Activated CD8-positive, alpha-beta memory T cell treated with anti-CD3 and anti-CD28 coated beads for 1 hour (primary cell): ENCODE measurements at places on chromosomes 3 and 15.
A peak's percentile ranks its signal among the peaks of the same experiment; 100 is the strongest.

DNA sequence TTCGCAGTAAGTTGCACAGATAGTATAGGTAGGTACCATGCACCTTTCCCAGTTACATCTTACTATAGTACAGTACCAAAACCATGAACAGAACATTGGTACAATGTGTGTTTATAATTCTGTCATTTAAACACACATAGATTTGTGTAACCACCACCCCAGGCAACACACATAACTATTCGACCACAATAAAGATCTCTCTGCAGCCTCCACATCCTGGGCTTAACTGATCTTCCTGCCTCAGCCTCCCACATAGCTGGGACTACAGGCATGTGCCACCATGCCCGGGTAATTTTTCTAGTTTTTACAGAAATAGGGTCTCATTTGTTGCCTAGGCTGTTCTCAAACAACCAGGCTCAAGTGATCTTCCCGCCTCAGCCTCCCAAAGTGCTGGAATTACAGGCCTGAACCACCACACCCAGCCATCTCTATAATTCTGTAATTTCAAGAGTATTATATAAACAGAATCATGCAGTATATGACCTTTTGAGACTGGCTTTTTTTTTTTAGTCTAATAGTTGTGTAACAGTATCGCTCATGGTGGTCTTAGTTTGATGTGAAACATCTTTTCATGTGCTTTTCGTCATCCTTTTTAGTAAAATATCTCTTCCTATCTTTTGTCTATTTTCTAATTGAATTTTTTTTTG lies 13.3 kb upstream of the TMF1 start:
- no peak for DNase-seq

DNA sequence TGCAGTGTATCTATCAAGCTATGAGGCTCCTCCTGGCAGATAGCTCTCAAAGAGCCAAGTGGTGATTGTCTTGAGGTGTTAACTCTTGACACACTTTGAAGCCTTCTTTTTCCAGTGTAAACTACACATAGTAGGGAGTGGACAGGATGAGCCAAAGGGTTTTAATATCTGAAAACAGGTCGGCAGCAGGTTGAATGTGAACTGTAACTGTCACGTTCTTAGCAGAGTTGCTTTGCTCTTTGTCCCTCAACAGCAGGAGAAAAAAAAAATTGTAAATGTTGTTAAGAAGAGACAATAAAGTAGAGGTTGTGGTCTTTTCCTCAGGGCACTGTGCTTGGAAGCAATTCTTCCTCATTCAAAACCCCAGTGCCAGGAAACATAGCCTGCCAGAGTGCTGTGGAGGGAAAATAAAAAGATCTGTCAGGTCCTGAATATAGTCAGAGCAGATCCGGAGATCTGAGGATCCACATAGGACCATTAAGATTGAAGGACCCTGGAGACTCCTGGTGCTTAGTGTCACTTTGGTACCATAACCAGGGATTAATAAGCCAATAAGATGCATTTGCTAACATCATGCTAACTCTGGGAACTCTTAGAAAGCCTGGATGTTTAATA lies 229.7 kb downstream of the NAALADL2 start:
- DNase-seq = no peak

GRCh38 chr15:63860155-63860554 lies 26.4 kb upstream of the HERC1 start:
- peak; percentile 11 for DNase-seq

GRCh38 chr15:70023769-70024491 lies 73.8 kb downstream of the TLE3 start:
- no peak for DNase-seq

- DNase-seq = no peak
Measured at GRCh38 chr15:89630974-89631901, 24.0 kb downstream of the KIF7 start.

DNA sequence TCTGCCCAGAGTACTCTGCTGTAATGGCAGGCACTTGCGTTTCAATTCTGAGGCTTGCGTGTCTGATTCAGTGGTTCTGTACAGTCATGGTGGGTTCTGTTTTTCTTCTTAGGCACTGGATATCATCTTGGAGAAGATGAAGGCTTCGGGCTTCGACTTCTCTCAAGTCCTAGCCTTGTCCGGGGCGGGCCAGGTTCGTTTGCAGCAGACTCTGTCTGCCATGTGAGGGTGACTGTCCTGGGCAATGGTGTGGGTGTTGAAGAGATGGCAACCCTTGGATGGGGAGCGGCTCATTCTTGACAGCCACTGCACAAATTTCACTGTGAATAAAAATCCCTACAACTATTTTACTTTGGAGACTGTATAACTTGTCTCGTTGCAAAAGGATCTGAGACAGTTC lies 16.2 kb downstream of the XYLB start:
- DNase-seq = no peak
